ENCODE measurements at places on chromosomes 16 and 17.

DNA sequence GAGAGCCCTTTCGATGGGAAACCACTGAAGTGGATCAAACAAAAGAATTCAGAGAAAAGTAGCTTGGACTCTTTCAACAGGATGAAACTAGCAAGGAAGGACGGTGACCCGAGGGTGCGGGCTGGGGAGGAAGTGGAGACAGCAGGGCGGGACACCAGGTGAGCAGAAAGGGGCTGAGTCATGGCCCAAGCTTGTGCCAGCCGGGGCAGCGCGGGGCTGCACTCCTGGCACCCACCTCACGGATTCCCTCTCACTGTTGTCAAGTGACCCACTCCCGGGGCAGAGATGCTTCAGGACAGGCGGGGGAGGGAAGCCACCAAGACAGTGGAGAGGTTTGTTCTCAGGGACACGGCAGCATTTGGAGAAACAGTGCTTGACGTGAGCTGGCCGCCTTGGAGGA lies 10.7 kb upstream of the RNF222 start:
- DNase-seq = no peak

DNA sequence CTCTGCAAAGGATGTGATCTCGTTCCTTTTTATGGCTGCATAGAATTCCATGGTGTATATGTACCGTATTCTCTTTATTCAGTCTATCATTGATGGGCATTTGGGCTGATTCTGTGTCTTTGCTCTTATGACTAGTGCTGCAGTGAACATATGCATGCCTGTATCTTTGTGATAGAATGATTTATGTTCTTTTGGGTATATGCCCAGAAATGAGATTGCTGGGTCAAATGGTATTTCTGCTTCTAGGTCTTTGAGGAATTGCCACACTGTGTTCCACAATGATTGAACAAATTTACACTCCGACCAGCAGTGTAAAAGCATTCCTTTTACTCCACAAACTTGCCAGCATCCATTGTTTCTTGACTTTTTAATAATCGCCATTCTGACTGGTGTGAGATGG lies 60.2 kb upstream of the ADORA2B start:
- DNase-seq = peak; percentile 45

- no peak for DNase-seq
Measured at GRCh38 chr17:74530831-74531150, 484 bp downstream of the CD300LB start.

DNA sequence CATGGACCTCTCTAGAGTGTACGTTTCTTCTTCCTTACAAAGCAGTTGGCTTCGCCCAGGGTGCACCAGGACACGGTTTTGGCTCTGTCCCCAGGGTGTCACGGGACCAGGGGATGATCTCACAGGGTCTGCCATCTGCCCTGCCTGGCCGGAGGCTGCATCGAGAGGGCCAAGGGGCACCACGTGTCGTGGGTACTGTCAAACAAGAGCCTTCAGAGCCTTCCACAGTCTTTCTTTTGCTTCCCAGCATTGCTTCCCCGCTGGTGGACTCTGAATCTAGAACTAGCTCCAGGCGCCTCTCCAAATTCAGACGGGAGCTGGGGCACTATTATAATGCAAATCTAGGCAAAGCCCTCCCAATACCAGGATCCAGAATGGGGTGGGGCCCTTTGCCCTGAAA lies 47.9 kb downstream of the MAPT start:
- peak; percentile 41 for DNase-seq

DNA sequence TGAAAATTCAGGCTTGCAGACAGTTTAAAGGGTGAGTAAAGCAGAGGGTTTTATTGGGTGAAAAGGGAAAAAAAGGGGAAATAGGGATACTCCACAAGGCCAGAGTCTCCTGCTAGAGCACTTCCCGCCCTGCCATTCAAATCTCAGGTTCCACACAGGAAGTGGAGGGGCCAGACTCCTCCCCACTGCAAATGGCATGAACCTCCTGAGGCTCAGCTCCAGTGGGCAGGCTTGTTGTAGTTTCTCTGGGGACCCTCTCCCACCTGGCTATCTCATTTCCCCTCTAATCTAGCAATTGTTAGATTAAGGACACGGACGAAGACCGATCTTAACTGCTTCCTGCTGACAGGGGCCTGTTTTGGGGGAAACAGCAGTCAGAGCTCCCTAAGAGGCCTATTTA lies 43.4 kb downstream of the TAOK1 start:
- no peak for DNase-seq

DNA sequence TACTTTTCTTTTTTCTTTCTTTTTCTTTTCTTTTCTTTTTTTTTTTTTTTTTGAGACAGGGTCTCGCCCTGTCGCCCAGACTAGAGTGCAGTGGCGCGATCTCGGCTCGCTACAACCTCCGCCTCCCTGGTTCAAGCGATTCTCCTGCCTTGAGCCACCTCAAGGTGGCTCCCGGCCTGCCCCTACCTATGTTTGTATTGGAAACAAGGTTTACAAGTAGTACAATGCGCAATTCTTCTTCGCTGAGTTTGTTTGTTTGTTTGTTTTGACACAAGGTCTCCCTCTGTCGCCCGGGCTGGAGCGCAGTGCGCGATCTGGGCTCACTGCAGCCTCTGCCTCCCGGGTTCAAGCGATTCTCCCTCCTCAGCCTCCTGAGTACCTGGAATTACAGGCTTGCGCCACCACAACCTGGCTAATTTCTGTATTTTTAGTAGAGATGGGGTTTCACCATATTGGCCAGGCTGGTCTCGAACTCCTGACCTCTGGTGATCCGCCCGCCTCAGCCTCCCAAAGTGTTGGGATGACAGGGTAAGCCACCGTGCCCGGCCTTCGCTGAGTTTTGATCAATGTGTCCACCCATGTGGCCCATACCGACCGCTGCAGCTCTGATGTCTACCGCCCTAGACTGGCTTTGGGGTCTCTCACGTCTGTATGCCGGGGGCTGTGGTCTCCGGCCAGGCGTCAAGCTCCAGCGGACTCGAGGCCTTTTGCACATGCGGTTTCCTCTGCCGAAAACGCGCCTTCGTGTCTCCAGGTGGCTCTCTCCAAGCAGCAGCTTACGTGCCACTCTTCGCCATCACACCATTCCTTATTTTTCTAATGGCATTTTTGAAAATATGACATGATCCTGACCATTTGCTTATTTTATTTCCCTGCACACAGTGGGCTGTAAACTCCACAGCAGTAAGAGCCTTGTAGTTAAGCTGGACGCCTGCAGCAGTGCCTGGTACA lies 1.1 kb upstream of the YBX2 start:
- no peak for DNase-seq

GRCh38 chr17:75142236-75142971 lies 10.9 kb upstream of the NT5C start:
- DNase-seq = no peak

DNA sequence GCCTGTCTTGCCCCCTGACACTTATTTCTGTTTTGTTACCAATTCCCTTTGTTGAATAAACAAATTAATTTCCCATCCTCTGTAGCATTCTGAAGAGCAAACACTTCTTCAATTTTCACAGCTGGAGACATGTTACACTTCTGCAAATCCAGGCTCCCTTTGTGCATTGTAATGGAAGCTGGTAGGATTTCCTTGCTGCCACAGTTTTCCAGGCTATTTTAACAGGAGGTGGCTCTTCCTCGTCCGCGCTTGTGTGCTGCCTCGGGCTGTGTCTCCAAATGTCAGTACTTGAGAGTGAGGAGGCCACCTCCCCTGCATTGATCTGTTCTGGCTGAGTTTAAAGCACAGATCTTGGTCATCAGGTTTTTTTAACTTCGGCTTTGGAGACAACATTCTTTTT lies 40.0 kb downstream of the SOST start:
- no peak for DNase-seq

DNA sequence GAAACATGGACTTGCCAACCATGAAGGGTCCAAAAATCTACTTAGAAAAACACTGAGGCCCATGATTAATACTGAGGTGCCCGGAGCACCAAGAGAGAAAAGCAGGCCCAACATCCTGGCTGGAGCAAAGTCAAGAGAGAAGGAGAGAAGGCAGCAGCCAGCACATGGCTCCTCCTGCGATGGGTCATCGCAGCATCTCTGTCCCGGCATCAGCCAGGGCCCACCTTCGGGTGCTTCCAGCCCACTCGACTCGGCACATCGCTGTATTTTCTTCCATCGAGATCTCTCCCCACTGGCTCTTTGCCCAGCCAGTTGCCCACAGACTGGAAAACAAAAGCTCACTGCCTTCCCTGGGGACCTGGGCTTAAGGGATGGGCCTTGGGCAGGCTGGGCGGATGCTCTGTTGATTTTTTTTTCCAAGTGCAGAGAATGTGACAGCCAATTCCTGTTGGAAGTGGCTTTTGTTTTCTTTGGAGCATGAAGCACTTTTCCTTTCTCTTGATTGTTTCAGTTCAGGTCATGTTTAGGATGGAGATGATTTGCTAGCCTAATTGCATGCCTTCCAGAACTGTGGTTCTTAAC lies 58.1 kb downstream of the CYB5B start:
- peak; percentile 58 for DNase-seq

DNA sequence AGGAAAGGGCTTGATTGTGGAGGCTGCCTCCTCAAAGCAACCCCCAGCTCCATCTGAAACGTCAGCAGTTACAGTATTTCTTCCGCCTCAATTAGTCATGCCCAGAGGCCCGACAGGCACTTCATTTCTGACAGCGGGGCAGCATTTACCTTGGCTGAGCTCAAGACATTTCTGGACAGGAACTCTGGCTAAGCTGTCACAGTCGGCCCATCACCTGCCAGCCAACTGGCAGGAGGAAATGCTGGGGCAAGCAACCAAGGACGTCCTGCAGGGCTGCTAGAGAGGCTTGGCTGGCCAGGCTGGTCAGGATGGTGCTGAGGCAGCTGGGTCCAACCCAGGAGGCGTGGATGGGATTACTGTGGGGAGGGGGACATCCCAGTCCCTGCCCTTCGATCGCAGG lies 27.8 kb downstream of the PLXDC1 start:
- no peak for DNase-seq

DNA sequence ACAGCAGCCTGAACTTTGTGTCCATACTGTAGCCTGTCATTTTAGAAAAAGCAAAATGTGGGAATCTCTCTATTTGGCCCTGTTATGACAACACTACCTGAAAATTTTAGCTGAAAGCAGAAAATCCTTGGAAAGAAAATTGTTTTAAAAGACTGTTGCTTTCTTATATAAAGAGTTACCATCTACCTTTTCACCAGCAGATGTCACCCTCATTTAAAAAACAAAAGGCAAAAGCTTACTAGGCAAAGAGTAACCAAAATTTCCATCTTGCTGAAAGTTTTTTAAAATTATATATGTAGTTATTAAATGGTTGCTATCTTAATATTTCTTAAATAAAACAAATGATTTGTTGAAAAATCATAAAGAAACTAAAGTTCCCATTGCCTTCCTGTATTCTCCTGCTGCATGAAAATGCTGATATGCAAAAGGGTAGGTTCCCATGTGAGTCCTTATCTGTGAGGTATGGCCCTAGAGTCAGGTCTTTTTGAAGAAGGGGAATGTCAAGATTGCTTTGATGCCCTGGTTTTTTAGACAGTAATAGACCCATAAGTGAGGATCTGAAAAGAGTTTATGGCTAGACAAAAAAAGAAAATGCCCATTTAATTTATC lies 61.0 kb downstream of the TNRC6C start:
- DNase-seq = peak; percentile 41

GRCh38 chr16:52546291-52547003 lies 496 bp downstream of the TOX3 start:
- DNase-seq = no peak

- peak; percentile 43 for DNase-seq
Measured at GRCh38 chr16:50744881-50745280, 3.0 kb downstream of the CYLD start.

GRCh38 chr16:68298907-68299561 lies 11.7 kb downstream of the SLC7A6OS start:
- peak; percentile 83 for DNase-seq

- peak; percentile 41 for DNase-seq
Measured at GRCh38 chr17:48037838-48038323, 284 bp upstream of the COPZ2 start.

GRCh38 chr16:81495321-81496234 lies 51.0 kb downstream of the CMIP start:
- DNase-seq = no peak

GRCh38 chr16:709566-710499 lies 4.2 kb upstream of the FBXL16 start:
- DNase-seq = peak; percentile 66

GRCh38 chr17:75442168-75443103 lies 14.0 kb upstream of the TMEM94 start:
- DNase-seq = peak; percentile 48

DNA sequence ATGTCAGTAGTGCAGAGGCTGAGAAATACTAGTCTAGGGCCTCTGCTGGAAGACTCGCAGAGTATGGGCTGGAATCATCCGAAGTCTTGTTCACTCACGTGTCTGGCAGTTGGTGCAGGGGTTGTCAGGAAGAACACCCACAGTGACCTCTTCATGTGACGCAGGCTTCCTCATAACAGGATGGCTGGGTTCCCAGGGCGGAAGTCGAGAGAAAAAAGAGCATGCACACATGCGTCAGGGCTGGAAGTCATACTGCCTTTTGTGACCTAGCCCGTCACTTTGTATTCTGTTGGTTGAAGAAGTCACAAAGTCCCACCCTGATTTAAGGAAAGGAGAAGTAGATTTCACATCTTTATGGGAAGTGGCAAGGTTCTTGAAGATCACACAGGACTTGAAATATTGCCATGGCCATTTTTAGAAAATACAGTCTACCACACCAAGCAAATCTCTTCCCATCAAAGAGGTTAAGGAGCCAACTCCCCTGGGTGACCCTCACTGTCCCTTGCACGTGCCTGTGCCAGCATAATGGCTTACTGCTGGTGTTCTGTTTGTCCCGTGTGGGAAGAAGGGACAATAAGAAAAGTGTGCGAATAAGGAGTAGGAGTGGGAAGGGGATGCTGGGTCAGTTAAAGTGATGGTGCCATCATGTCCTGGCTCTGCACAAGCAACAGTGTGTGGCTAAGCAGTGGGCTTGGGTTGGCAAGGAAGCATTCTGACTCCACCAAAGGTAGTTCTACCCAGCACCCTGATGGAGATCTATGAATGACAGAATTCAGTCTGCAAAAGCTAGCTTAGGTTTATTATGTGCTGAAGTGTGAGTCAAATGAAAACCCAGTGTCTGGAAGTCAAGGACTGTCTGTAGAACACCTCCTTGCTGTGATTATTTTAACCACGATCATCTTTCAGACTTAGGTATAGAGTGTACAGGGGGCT lies 28.1 kb downstream of the HEATR3 start:
- no peak for DNase-seq

- peak; percentile 47 for DNase-seq
Measured at GRCh38 chr16:67865318-67865717, 7.5 kb upstream of the EDC4 start.

GRCh38 chr16:28549301-28549899 lies 4.3 kb upstream of the SGF29 start:
- DNase-seq = no peak

GRCh38 chr16:51402785-51403184 lies 251.7 kb upstream of the SALL1 start:
- DNase-seq = no peak

- no peak for DNase-seq
Measured at GRCh38 chr17:50482110-50482509, 3.5 kb downstream of the RSAD1 start.

- DNase-seq = no peak
Measured at GRCh38 chr17:76686538-76687297, 24.0 kb downstream of the MXRA7 start.

Data from EL (cell line).